NCI-H2171 treated with DMSO at 0.1 percent for 48 hours (cell line): ENCODE measurements at places on chromosomes 2 and 18.
A peak's percentile ranks its signal among the peaks of the same experiment; 100 is the strongest.

- peak; percentile 49 for DNase-seq
These were observed 7.1 kb downstream of the TMEM163 start for GRCh38 chr2:134711692-134712091.

DNA sequence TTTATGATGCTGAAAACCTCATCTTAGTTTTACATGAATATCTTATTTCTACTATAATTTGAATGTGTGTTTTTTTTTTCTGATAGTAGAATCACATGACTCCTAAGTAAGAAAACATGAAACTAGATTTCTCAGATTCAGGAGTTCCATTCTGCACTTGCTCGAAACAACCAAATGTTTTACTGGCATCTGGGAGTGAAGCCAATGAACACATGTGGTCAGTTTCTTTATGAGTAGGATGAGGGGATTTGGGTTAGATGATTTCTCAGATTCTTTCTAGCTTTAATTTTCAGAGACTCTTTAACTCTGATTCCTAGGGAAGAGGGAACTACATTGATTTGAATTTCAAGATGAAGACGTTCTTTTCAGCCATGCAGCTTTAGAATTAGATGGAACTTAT, 225.0 kb upstream of the NT5C1B start:
- DNase-seq, result no peak

GRCh38 chr18:70036771-70037347, 89.2 kb upstream of the CD226 start:
- no peak for DNase-seq

GRCh38 chr18:30917651-30918050, 124.9 kb downstream of the DSC3 start:
- no peak for DNase-seq

DNA sequence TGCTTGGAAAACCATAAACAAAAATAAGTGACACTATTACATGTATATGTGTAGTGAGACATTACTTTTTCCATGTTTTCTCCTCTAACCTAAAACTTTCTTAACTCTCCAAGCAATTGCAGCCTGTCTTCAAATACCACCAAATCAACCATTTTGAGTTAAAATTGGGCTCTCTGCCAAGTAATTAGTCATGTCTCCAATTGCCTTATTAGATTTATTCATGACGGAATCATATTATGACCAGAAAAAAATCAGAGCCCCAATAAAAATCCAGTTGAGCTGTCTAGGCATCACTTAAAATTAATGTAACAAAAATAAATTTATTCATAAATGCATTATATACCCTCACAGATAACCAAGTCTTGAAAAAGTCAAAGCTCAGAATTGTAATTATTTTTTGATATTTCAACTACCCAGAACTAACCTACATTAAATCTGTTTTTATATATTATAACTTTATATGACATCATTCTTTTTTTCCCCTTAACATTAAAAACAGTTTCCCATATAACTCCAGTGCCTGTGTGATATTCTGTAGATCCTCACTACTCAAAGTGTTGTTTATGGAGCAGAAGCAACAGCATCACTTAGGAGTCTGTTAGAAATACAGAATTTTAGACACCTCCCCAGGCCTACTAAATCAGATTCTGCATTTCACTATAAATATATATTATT, 157.0 kb downstream of the ERBB4 start:
- DNase-seq, result no peak

DNA sequence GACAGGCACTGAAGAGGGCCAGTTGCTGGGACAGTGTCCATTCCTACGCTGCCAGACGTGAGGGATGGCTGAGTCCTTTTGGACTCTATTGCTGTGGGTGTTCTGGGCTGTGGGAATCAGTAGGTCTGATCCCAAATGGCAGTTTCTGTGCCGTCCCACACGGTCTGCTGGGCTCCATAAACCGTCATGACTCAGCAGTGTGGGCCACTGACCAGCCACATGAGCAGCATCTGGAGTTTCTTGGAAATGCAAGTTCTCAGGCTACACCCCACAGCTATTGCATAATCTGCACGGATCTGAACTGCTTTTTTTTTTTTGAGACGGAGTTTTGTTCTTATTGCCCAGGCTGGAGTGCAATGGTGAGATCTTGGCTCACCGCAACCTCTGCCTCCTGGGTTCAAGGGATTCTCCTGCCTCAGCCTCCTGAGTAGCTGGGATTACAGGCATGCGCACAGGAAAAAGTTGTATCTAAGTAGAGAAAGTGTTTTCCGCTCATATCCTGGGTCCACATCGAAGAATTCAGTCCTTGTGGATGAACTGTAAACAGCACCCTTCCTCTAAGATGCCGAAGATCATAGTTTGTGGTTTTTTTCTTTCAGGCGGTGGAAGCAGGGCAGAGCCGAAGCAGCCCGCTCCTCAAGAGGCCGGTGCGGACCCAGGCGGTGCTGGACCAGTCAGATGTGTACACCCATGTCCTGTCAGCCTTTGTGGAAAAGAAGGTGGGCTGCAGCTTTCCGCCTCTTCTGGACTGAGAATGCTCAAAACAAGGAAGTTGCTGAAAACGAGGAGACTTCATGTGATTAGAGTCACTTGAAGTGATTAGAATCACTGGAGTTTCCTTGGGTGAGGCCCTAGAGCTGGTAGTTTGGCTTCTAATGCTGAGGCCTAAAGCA, 25.5 kb downstream of the RMC1 start:
- DNase-seq, result no peak

- DNase-seq, result no peak
These were observed 667.2 kb downstream of the DCDC2C start for GRCh38 chr2:4370422-4371090.

GRCh38 chr2:167132066-167132465, 243.8 kb downstream of the XIRP2 start:
- no peak for DNase-seq
